ENCODE measurements at places on chromosomes 2 and 18.
A peak's percentile ranks its signal among the peaks of the same experiment; 100 is the strongest.

- no peak for DNase-seq
Measured at GRCh38 chr2:36453652-36454051, 98.1 kb downstream of the CRIM1 start.

DNA sequence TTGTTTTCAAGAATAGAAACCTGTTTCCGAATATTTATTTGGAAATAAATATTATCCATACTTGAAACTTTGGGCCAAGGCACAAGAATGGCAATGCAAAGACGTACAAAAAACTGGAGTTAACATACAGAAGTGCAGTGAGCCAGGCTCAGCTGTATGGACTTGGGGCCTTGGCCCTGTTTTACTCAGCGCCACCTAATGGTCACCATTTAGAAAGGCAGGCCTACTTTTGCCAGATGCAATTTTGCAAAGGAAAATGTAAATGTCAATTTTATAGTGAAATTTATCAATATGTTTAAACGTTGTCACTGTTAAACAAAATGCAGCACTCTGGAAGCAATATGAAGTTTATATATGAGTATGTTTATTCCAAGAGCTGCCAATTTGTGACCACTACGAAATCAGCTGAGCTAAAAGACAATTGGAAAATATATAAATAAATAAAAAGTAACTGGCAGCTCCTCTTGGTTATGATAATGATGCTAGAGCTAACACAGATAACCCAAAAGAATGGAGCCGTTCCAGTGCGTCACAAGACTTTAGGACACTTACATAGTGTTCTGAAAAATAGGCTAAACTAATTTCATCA lies 155.0 kb downstream of the ARHGAP15 start:
- no peak for DNase-seq

DNA sequence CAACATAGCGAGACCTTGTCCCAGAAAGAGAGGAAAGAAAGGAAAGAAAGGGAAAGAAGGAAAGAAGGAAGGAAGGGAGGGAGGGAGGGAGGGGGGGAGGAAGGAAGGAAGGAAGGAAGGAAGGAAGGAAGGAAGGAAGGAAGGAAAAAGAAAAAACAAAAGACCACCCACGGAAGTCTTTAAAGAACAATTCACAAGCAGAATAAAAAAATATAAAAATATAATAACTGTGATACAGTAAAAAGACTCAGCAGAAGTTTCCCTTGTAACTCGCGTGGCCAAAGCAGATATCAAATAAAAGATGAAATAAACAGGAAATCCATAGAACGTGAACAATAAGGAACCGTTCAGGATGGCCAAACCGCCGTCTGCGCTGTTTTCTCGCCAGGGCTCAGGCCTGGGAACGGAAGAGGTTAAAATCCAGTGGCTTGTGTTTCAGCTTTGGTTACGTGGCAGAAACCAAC lies 1.2 kb upstream of the SLC1A4 start:
- no peak for DNase-seq

DNA sequence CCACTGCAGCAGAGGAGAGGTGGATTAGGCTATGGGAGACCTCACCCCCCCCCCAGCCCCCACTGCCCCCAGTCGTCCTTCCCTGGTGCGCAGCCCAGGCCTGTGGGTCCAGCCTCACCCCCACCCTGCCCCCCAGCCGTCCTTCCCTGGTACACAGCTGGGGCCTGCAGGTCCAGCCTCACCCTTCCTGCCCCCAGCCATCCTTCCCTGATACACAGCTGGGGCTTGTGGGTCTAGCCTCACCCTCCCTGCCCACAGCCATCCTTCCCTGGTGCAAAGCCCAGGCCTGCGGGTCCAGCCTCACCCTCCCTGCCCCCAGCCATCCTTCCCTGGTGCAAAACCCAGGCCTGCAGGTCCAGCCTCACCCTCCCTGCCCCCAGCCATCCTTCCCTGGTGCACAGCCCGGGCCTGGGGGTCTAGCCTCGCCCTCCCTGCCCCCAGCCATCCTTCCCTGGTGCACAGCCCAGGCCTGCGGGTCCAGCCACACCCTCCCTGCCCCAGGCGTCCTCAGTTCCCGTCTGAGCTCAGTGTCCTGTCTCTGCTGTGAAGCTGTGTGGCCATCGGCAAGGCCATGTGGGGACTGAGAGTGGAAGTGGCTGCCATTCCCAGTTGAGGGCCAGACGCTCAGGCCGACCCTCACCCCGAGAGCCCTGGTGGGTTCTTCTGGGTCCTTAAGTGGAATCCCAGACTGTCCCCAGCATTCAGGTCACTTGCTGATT lies 86.8 kb upstream of the SNTG2 start:
- DNase-seq, result no peak

DNA sequence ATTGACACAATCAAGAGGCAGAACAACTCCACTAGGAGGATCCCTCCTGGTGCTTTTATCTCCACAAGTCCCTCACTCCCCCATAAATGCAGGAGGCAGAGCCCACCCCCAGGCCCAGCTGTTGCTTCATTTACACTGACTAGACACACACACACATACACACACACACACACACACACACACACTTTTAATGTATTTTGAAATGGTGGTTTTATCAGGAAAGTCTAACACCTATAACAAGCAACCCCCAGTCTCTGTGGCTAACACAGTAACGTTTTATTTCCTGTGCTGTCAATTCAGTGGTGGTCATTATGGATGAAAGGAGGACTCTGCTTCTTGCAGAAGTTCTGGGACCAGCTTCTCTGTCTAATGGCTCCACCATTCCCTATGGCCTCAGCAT lies 125.4 kb upstream of the FOSL2 start:
- DNase-seq, result no peak

GRCh38 chr2:227816507-227817294 lies 3.1 kb downstream of the CCL20 start:
- no peak for DNase-seq

GRCh38 chr2:63163161-63163820 lies 112.7 kb downstream of the OTX1 start:
- DNase-seq, result no peak

GRCh38 chr18:12410081-12410481 lies 2.4 kb downstream of the PRELID3A start:
- no peak for DNase-seq

DNA sequence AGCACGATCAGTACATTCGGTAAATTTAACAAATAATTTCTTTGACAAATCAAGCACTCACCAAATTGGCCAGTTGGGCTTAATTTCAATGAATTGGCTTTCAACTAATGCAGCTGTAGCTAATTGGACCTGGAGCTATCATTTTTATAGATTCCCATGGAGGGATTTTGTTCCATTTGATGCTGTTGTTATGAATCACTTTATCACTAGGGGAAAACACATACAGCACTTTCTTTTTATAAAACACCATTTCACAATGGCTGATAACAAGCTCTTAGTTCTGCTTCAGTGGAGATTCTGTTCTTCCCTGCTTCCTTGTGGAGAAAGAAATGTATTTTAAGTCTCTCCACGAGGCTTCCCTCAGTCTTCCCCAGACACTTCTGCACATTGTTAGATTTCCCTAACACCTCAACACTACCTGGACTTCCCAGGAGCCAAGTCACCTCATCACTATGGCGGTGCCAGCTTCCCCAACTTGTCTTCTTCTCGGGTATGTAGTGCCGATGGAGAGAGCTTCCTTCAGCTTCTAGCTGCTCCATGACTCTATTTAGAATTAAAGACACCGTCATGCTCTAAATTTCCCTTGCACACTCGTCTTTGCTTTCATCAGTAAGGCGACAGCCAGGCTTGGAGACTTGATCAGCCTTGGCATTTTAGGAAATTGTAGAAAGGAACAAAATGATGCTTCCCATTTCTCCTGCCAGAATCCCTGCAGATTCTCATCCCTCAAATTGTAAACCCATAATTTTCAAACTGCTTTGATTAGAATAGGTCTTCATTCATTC lies 72.0 kb downstream of the INPP5D start:
- DNase-seq, result no peak

GRCh38 chr2:221486106-221486505 lies 86.0 kb downstream of the EPHA4 start:
- no peak for DNase-seq

- DNase-seq, result no peak
Measured at GRCh38 chr2:36487947-36488346, 110.0 kb downstream of the FEZ2 start.

DNA sequence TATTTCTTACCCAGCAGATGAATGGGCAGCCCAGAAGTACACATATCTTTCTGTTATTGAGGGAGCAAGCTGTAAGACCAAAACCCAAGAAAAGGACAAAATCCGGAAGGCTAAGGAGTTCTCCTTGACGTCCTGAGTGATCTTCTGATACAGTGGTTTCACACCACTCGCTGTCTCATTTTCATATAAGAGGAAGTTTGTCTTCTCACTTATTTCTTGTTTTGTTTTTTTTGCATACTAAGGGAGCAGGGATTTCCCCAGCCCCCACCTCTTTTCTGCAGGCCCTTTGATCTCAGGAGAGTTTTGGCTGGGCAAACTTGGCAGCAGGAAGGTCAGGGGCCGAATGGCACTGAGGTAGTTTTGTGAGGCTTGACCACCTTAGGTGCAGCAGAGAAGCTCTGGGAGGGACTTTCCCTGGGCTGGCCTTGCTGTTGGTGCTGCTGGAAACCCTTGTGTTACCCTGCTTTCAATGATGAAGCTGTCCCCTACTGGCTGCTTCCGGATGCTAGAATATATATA lies 13.3 kb downstream of the CHRNA1 start:
- DNase-seq, result no peak

DNA sequence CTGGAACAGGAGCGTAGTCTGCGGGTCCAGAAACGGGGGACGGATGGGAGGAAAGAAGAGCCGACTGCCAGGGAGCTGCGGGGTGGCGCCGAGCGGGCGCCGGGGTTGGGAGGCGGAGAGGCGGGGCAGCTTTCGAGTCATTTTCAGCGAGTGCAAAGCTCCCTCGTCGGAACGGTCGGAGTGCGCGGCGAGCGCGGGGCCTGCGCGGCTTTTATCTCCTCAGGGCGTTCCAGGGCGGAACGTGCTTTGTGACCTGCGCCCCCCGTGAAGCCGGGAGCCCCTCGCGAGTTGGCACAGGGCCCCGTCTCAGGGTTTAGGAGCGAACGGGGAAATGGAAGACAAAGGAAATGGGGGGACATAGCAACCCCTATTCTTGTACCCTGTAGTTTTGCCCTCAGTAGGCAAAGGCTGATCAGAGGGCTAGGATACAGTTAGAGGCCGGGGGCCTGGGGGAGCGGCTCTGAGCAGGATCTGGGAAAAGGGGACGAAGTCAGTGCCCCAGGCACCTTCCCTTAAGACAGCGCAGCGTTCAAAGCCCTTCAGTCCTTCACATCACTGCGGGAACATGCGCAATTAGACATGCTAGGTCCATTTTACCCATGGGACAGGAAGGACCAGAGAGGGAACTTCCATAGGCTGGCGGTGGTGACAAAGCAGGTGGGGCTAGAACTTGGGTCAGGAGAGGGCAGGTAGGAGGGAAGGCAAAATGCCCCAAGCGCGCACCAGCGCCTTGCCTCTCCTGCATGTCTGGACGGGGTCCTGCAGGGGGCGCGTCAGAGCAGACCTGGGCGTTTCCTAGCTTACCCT lies 60.1 kb upstream of the IL1RL1 start:
- no peak for DNase-seq

- no peak for DNase-seq
Measured at GRCh38 chr18:79540161-79540903, 139.3 kb upstream of the CTDP1 start.

GRCh38 chr2:234861841-234862735 lies 89.7 kb upstream of the SH3BP4 start:
- no peak for DNase-seq

DNA sequence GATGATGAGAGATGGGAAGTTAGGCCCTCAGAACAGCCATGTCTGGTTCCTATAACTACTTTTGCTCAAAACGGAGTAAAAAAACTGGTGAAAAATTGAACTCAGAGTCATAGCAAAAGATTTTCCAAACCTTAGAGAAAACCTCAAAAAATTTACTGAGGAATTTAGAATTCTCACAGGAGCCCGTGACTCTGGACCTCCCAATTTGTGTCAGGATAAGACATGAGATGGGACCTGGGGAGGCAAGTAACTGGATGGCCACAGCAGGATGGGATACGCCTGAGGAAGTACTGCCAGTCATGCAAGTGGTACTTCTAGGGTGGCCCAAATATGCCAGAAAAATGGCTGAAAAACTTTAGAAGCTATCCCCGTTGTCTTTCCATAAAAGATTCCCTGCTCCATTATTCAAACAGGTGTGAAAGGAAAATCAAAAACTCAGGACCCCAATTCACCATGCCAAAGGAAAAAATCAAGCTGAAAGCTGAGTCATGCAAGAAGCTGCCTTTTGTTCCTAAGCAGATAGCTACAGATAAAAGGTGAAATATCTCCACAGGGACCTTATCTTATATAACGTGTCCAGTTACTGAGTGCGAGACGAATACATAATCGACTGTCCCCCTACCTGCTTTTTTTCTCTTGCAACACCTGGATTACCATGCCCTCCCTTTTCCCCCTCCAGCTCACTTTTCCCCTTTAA lies 34.1 kb upstream of the LIPG start:
- no peak for DNase-seq

DNA sequence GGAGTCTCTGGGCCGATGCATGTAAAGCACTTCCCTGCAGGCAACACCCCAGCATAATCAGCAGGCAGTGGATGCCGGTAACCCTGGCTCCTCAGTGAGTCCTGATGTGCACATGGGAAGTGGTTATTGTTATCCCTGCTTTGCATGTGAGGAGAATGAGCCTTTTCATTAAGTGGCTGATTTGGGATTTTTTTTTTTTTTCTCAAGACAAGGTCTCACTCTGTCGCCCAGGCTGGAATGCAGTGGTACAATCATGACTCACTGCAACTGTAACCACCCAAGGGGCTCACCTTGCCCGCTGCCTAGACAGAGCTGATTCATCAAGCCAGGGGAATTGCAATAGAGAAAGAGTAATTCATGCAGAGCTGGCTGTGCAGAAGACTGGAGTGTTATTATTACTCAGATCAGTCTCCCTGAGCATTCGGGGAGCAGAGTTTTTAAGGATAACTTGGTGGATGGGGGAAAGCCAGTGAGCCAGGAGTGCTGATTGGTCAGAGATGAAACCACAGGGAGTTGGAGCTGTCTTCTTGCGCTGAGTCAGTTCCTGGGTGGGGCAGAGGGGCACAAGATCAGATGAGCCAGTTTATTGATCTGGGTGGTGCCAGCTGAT lies 95.4 kb downstream of the SOCS6 start:
- no peak for DNase-seq

GRCh38 chr2:134173338-134174016 lies 80.4 kb upstream of the MGAT5 start:
- peak; percentile 12 for DNase-seq

GRCh38 chr2:105917226-105917625 lies 172.5 kb downstream of the NCK2 start:
- no peak for DNase-seq

GRCh38 chr2:28129955-28130695 lies 239.6 kb downstream of the BABAM2 start:
- no peak for DNase-seq

- DNase-seq, result no peak
Measured at GRCh38 chr2:52115750-52116149, 1083.8 kb upstream of the NRXN1 start.

GRCh38 chr2:75558786-75559679 lies 1.7 kb downstream of the EVA1A start:
- no peak for DNase-seq

GRCh38 chr2:239780236-239780994 lies 244.7 kb downstream of the NDUFA10 start:
- no peak for DNase-seq

- DNase-seq, result no peak
Measured at GRCh38 chr18:58335223-58335622, 291.2 kb downstream of the NEDD4L start.

- no peak for DNase-seq
Measured at GRCh38 chr18:76708071-76708721, 114.2 kb upstream of the ZNF236 start.
